ENCODE measurements at places on chromosomes 12 and 14.

DNA sequence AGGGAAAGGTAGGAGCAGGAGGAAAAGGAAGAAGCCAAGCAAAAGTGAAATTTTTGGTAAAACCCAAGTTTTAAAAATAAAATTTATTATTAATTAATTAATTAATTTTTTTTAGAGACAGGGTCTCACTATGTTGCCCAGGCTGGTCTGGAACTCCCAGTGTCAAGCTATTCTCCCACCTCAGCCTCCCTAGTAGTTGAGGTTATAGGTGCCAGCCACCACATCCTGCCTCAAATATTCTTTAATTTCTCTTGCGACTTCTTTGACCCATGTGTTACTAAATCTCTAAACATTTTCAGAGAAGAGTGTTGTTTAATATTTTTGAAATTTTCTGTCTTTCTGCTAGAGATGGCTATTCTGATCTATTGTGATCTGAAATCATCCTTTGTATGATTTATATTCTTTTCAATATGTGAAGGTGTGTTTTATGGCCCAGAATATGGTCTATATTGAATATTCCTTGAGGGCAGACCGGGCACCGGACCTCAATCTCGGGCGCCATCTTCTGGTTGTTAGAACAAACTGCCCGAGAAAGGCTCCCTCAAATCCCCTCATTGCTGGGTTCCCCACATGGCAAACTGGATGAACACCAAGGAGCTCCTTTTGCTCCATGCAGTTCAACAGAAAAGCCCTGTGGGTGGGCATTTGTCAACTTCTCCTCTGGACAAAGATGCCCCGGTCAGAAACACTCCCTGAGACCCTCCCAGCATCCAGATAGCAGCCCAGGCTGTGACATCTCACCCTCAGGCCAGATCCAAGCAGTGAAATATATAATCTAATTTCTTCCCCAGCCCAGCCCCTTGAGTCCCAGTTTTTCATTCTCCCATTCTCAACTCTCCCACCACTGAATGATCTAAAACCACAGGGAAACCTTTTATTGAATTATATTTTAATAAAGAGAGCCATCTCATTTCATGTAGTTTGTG, 110.5 kb downstream of the ASCL4 start:
- peak; percentile 47 for DNase-seq

- DNase-seq, result no peak
These were observed 27.7 kb upstream of the BLTP3B start for GRCh38 chr12:100170313-100170858.

DNA sequence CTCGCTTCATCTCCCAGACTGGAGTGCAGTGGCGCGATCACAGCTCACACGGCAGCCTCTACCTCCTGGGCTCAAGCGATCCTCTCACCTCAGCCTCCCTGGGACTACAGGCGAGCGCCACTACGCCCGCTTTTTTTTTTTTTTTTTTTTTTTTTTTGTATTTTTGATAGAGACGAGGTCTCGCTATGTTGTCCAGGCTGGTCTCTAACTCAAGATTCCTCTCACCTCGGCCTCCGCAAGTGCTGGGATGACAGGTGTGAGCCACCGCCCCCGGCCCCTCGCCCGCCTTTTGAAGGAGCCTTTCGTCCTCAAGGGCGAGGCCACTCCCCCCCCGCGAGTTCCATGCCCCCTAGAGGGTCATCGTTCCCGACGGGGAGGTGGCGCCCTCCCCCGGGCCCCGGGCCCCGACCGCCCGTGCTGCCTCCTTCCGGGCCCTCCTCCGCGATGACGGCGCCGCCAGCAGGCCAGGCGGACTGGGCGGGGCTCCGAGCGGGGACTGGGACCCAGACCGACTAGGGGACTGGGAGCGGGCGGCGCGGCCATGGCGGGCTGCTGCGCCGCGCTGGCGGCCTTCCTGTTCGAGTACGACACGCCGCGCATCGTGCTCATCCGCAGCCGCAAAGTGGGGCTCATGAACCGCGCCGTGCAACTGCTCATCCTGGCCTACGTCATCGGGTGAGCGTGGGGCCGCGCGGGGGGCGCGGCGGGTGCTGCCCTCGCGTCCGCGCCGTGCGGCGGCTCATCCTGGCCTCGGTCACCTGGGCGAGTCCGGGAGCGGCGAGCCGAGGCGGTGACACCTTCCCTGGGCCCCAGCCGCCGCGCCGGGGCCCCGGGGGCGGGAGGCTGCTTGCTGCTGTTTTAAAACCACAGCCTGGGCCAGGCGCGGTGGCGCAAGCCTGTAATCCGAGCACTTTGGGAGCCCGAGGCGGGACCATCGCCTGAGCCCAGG, at the start of gene P2RX4:
Gene P2RX4, plus strand, starts transcription at position 506 of the 949 bp plus-strand sequence. Its CDS starts 36 bp downstream, at position 542.
- peak; percentile 79 for DNase-seq

DNA sequence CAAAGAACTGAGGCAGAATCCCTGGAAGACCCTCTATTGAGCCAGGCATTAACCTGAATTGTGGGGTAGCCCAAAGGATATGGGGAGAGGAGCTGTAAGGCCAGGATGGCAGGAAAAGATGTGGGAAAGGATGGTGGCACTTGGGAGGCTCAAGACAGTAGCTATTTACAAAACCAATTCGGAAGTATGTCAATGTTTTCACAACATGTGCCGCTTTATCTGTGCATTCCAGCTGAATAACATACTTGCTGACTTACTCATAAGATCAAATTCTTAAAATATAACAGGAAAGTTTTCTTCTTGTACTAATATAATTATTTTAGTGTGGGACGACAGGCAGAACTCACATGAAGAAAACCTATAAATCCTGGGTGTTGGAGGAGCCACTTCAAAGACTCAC, 10.6 kb downstream of the BBS10 start:
- DNase-seq, result peak; percentile 68

DNA sequence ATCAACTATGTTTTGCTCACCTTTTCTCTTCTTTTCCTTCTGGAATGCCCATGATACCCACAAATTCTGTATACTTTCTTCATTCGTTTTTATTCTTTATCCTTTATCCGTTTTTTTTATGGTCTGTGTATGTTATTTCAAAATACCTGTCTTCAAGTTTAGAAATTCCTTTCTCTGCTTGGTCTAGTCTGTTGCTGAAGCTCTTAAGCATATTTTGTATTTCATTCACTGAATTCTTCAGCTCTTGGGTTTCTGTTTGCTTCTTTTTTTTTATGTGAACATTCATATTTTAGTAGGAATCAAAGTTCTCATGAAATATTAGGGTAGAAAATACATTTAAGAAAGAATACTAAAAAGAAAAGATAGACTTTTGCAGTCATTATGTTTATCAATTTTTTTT, 22.7 kb upstream of the GTF2A1 start:
- no peak for DNase-seq

DNA sequence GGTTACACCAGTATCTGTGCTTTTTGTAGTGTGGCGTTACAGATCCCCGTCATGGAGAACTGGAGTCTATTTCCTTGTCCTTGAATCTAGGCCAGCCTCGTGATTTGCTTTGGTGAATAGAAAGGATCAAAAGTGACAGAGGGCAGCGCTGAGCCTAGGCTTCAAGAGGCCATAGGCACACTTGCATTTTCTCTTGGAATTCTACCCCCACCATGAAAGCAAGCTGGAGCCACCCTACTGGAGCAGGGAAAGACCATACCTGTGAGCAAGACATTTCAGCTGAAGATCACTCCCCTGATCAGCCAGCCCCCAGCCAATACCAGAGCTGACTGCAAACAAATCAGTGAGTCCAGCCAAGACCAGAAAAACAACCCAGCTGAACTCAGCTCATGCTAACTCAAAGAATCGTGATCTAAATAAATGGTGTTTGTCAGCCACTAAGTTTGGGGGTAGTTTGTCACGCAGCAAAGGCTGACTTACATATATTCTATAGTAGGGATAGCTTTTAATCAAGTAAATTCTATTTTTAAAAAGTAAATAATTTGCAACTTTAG, 521.9 kb upstream of the TBX3 start:
- DNase-seq, result no peak

- DNase-seq, result no peak
These were observed 39.1 kb downstream of the SPPL3 start for GRCh38 chr12:120865098-120865497.

- no peak for DNase-seq
These were observed 3.9 kb downstream of the STAC3 start for GRCh38 chr12:57247041-57247440.

GRCh38 chr12:12668005-12668404, 28.0 kb downstream of the GPR19 start:
- no peak for DNase-seq

DNA sequence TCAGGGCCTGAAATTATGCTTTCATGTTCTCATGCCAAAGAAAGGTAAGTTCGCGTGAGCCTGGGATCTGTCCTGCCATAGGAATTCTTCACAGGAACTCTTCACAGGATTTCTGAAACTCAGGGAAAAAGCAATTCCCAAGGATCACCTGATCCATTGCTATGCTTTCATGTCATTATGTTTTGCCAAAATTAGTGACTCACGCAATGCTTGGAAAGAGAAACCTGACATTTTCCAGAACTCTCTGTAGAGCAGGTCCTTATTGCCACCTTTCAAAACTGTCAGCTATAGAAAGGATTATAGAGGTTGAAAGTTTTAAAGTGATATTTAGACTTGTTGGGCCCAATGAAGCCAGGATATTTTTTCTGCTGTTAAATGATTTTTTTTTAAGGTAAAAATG, 6.3 kb upstream of the KCNJ8 start:
- no peak for DNase-seq

DNA sequence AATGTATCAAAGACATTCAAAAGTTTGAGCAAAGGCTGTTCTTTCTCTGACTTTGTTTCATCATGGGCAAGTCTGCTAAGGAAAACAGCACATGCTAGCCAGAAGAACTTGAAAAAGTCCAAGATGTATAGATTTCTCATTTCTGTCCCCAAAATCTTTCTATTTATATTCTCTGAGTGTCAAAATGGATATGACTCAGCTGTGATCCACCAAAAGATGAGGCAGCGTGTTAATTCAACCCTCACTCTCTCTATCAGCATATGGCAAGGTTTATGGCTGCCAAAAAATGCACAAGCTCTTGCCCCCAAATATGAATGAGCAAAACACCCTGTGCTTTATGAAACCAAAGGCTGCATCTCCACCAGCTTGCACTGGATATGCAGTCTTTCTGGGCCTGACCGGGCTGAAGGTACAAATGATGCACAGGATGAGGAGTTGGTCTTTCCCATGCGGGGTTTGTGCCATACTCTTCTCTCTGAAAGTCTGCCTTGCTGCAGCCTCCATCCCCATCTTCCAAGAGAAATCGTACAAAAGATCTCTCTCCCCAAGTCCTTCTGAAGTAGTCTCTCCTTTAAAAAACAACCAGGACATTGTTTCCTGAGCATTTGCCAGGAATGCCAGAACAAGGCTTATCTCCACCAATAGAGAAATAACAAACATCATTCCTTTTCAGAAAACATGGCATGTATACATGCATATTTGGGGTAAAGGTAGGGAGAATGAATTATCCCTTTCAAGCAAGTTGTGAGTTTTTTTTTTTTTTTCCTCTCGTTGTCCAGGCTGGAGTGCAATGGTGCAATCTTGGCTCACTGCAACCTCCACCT, 203.4 kb downstream of the TMX1 start:
- DNase-seq, result peak; percentile 87

DNA sequence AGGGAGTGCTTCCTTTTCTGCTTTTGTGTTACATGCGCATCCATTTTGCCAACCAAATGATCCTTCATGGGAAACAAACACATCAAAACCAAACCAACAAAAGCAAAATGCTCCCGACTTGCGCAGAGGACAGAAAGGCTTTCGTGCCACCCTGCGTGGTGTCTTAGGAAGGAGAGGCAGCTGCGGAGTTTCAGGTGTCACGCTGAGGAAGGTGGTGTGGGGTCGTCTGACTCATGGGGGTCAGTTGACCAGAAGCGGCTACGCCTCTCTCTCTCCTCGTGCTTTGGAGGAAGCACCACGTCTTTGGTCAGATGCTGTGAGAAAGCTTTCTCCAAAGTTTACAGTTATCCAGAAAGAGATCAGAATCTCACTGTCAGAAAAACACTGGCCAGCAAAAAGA, 7.9 kb downstream of the EMP1 start:
- DNase-seq, result no peak

DNA sequence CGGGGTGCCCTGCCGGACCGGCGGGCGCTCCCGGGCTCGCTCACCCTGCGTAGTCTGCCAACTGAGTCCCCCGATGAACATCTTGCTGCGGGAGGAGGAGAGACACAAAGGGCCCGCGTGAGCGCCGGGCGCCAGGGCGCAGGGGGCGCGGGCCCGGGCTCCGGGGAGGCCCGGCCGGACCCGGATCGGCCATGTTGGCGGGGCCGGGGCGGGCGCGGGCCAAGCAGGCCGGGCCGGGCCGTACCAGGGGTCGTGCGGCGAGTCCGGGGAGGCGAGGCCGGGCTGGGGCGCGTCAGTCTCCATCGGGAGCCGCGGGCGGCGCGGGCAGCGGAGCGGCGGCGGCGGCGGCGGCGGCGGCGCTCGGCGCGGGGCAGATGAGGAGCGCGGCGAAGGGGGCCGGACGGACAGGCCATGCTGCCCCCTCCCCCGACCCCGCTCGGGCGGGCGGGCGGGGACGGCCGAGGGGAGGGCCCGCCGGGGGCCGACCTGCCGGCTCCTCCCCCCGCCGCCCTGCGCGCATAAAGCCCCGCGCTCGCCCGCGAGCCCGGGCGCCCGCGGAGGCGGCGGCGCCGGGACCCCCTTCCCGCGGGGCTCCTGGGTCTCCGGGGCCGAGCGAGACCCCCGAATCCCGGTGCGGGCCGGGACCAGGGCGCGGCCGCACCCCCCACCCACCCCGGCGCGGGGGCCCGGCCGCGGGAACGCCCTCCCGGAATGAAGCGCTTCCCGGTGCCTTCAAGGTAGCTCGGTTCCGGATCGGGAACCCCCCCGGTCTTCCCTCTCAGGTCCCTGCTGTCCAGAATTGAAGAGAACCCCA, at the start of gene MSI1:
Gene MSI1, minus strand, starts transcription at position 376 of the 814 bp plus-strand sequence. Its CDS starts 73 bp downstream, at position 303.
- DNase-seq, result no peak

DNA sequence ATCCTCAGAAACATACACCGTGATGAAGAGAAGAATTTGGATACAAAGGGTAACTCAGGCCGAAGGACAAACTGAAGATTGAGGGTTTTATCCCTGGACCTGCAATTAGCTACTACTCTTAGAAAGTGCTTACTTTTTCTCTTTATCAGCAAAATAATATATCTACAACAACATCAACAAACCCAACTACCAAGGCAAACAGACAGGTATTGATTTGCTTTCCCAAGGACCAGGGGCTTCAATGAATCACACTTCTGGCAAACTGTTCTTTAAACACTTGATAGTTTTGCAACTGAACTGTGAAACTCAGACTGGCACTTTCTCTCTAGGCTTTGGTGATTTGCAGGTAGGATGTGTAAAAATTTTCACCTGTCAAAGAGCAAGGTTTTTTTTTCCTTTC, 247.5 kb downstream of the SEC23A start:
- no peak for DNase-seq

- peak; percentile 5 for DNase-seq
These were observed 5.5 kb upstream of the LMNTD1 start for GRCh38 chr12:25558586-25558985.

- no peak for DNase-seq
These were observed 56.3 kb downstream of the NIN start for GRCh38 chr14:50774542-50775267.

- DNase-seq, result peak; percentile 88
These were observed 156.3 kb downstream of the NTF3 start for GRCh38 chr12:5588176-5588575.

- DNase-seq, result peak; percentile 6
These were observed 33.0 kb upstream of the PRMT8 start for GRCh38 chr12:3458041-3458440.

All from fibroblast of skin of scalp (primary cell).